ENCODE measurements at places on chromosomes 3 and 15.

DNA sequence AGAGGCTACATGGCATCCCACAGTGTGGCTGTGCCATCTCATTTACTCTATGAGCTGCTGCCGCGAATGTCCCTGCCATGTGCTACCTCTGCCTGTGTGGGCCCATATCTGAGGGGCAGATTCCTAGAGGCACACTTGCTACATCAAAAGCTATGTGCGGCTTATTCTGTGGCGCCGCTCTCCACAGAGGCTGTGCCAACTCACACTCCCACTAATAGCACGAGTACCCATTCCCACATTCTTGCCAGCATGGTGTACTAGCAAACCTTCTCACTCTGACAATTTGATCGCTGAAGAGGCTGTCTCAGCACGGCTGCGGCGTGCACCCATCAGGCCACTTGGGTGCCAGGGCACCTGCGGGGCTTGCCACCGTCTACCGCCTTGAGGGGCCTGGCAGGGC is 31.2 kb upstream of the MUSTN1 start:
- no peak for DNase-seq

DNA sequence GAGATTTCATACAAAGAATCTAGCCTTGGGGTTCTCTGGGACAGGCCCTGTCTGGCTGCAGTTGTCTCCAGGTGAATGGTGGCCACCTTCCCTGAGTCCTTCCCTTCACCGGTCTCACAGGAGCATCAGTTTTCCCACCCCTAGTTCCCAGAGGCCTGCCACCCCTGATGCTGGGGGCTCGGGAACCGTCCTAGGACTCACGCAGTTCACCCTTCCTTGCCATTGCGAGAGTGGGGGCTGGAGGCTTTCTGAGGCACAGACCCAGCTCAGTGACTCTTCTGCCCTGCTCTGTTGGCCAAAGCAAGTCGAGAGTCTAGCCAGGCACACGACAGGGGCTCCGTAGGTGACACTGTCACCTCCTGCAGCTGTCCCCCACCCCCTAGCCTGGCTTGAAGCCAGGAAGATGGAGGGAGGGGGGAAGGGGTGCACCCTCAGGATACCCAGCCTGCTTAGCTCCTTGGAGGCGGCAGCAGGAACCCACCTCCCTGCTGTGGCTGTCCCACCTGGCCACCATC is 130.3 kb downstream of the NUP210 start:
- DNase-seq = no peak

GRCh38 chr3:112755845-112756613 is 90.6 kb downstream of the CD200R1L start:
- DNase-seq = no peak

DNA sequence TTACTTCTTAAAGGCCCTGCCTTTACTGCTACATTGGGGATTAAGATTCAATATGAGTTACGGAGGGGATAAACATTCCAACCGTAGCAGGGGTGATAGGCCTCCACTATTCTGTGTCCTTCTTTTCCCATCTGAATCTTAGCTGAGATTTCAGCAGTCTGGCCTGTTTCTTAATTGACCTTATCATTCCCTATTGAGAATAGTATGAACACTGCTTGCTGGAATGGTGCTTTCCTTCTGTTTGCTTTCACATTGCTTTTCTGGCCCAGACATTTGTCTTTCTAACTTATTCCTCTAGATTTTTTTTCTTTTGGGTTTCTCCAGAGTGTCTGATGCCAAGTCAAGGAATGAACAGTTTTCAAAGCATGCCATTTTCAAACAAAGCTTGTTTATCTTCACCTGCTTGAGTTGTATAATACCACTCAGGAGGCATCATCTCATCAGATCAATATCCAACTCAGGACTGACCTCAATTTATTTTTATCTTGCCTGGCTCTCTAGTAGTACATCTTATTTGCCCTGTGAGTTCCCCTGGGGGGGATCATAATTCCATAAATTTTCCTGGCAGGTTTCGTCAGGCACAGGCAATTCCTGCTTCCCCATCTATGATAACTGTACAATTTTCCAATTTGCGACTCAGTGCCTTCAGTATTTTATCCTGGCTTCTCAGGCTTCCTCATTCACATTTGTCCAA is 161.1 kb upstream of the STT3B start:
- DNase-seq = no peak

DNA sequence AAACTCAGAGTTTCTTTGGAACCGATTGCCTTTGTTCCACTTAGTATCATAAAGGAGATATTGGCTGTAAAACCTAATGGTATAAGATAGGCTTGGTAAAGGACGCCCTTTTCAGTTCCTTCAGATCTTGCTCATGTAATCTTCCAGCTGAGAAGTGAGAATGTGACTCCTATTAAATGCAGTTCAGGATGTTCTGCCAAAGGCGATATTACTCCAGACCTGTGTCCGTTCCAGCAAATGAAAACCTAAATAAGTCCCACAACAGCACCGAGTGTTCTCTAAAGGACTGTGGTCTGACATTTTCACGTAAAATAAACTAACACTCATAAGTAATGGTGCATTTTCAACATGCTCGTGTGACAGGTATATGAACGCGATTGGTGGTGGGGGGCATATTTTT is 276.2 kb downstream of the FEZF2 start:
- DNase-seq = no peak

DNA sequence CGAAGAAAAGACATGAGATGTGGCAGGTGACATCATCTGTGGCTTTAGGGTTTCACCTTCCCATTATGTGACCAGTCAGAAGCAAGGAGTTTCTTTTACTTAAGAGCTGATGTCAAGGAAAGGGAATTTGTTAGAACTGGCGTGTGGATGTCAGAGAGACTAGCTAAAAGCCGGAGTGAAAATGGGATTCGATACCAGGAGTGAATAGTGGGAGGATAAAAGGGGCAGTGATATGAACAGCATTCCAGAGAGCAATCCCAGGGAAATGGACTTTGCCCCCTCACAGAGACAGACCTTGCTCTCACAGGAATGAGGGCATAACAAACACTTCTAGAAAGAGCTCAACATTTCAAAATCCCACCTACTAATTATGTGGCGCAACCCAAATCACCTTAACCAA is 5.9 kb upstream of the FMN1 start:
- no peak for DNase-seq

DNA sequence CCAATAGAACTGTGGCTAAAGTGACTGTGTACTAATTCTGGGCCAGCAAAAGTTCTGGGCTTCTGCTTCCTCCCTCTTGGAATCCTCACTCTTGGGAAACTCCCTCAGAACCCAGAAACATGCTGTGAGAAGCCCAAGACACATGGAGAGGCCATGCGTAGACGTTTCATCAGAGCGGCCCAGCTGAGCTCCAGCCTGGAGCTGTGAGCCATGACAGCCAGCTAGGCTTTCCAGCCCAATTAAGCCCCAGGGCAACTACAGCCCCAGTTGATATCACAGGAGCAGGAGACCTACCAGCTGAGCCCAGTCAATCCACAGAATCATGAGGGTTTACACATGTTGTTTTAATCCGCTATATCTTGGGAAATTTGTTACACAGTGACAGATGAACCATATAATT is 43.6 kb upstream of the CNOT10 start:
- no peak for DNase-seq

- DNase-seq = no peak
Measured at GRCh38 chr3:152269831-152270734, 1.4 kb downstream of the MBNL1 start.

- DNase-seq = no peak
Measured at GRCh38 chr3:116444115-116444747, 1.1 kb downstream of the LSAMP start.

DNA sequence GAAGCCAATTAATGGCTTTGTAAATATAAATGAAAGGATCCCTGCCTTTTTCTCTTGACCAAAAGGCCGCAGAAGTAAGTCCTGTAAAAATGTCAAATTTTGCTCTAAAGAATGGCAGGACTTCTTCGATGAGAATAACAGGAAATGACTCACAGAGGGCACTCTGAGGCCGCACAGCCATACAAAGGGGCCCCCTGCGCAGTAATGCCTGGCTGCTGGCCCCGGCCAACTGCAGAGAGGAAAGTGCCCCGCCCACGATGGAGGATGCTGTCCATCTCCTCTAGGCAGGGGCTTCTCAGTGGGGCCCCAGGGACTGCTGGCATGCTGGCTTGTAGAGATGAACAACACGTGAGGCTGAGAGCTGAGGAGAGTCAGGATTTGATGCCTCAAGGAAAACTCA is 18.1 kb upstream of the SCN10A start:
- peak; percentile 62 for DNase-seq

DNA sequence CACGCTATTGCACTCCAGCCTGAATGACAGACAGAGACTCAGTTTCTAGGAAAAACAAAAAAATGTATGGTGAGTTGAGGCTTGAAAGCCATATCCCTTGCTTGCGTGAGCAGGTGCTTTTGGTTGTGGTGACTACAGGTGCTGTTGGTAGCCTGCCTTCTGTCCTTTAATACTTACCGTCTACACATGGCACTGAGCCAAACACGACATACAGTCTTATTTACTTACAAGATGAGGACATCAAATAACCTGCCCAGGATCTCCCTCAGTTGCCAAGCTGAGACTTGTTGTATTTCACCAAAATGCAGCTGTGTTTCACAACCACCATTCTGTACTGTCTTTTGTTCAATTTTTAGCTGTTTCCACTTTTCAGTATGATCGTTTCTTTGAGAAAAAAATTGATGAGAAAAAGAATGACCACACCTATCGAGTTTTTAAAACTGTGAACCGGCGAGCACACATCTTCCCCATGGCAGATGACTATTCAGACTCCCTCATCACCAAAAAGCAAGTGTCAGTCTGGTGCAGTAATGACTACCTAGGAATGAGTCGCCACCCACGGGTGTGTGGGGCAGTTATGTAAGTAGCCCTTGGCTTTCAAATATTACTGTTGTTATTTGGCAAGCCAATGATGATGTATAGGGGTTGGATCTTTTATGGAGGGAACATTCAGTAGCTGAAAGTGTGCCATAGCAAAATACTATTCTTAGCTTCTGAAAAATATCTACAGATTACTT is 6.5 kb downstream of the ALAS1 start:
- DNase-seq = no peak

- no peak for DNase-seq
Measured at GRCh38 chr15:88949734-88950400, 36.7 kb upstream of the MFGE8 start.

- no peak for DNase-seq
Measured at GRCh38 chr15:90497912-90498311, 31.8 kb upstream of the CRTC3 start.

- no peak for DNase-seq
Measured at GRCh38 chr15:42716626-42717025, 20.3 kb downstream of the CDAN1 start.

DNA sequence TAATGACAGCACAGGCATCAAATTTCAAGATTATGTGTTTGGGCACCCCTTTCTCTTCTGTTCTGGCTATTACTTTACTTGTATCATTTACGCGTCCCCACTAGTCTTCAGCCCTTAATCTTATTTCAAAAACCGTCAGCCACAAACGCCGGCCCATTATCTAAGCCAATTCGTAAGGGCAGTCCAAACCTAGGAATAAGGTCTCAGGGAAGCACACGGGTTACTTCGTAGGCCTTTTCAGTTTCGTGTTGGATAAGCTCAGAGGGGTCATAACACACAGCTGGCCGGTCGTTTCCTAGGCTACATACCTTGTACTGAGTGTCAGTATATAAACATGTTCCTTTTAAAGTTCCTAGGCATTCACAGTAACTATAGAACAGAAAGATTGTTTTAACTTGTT is 5.1 kb upstream of the DNAAF4 start:
- DNase-seq = no peak

- DNase-seq = no peak
Measured at GRCh38 chr15:43107751-43108150, 1.9 kb upstream of the UBR1 start.

DNA sequence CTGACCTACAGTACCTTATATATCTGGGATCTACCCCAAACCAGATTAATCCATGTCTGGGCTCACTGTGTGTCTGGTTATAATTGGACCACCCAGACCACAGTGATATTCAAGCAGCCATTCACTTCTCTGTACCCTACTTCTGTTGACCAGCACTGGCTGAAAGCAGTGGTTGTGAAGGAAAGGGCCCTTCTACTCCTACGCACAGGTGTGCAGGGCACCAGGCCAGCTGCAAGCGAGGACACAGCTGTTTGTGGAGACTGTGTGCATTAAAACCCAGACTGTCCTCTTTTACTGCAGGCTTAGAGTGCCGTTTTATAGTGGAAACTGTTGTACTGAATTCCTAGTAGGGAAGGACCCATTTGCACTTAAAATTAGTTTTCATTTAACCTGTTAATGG is 29.5 kb downstream of the CTDSPL start:
- DNase-seq = no peak

GRCh38 chr3:37028329-37028728 is 35.0 kb downstream of the MLH1 start:
- no peak for DNase-seq

DNA sequence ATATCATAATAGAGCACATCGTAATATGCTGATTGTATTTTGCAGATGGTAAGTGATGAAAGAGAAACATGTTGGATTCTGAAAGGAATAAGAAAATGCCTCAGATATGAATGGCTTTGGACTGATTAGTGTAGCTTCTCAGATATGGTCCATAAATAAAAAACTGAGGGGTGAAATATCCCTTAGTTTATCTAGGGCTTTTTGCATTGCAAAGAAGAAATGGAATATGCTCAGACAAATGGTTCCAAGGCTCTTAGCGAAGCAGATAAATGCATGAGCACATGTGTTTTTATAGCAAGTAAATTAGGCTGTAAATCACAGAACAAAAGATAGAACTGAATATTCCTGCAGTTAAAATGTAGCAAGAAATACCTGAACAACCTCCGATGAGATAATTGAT is 820.9 kb upstream of the GRM7 start:
- no peak for DNase-seq

DNA sequence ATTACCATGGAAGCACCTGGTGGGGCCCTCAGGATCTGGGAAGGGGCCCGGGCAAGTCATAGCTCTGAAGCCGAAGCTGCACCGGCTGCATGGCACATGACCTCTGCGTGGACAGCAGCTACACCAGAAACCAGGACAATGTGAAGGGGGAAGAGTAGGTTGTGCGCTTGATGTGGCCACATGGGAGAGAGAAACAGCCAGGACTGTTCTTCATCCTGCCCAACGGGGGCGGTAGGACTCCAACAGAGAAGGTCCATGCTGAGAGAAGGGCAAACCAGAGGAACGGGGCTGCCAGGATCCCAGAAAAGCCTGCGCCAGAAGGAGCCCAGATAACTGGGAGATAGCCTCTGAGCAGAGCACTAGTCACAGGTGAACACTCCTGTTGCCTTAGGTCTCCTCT is 54.9 kb upstream of the PRR20G start:
- DNase-seq = no peak

GRCh38 chr15:50071551-50072258 is 47.3 kb downstream of the ATP8B4 start:
- DNase-seq = no peak

DNA sequence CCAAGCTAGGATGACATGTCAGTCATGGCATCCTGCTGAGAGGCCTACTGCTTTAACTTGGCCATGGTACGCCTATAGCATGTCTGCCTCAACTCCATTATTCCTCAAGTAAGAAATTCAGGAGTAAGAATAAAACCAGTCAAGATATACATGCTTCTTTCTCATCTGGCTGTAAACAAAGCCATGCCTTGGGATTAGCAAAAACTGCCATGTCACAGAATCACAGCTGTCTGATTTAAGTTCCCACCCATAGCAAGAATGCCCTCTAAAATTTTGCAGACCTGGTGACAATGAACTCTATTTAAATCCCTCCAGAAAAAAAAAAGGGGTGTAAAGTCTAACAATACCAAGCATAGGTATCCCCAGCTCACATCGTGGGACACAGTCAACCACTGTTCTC is 55.6 kb upstream of the ACAN start:
- DNase-seq = no peak
